Astrocyte (in vitro differentiated cells and primary cell): ENCODE measurements at places on chromosomes 11 and 22.

DNA sequence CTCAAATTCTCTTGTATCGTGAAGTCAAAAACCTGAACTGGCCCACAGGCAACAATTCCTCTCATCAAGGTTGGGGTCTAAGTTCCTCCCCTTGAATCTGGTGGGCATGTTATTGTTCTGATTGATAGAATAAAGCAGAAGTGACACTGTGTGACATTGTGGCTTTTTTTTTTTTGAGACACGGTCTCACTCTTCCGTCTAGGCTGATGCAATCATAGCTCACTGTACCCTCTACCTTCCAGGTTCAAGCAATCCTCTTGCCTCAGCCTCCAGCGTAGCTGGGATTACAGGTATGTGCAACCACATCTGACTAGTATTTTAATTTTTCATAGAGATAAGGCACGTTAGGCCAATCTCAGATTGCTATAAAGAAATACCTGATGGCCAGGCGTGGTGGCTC lies 8.9 kb upstream of the PELI3 start:
- DNase-seq, result no peak

GRCh38 chr11:75840522-75840921 lies 25.5 kb downstream of the UVRAG start:
- no peak for DNase-seq

- DNase-seq, result no peak
Measured at GRCh38 chr11:12210200-12210599, 99.8 kb downstream of the MICAL2 start.

GRCh38 chr11:123799438-123799837 lies 6.7 kb downstream of the OR6M1 start:
- no peak for DNase-seq

GRCh38 chr11:44559207-44559939 lies 6.1 kb upstream of the CD82 start:
- DNase-seq, result no peak

DNA sequence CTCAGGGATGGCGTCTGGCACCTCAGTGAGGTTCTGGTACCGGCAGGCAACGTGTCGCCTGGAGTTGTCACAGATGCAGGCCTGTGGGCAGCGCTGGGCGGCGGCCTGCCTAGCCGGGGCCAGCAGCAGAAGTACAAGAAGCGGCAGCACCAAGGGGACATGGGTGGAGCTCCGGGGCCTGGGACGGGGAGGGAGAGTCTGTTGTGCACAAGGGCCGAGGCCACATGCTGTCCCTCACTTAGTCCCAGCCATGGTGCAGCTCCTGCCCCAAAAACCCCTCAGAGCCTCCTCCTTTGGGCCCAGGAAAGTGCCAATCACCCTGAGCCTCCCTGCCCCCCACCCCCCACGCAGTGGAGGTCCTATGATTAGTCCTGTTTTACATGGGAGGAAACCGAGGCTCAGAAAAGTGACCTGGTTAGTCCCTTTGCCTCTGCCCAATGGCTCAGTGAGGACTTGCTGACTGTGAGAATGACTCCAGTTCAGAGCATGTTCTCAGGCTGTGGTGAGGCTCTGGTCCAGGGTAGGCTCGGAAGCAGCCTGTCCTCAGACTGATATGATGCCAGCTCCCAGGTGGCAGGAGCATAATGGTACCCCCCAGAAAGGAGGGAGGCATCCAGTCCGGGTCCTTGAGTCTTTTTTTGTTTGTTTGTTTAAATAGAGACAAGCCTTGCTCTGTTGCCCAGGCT lies 1.1 kb downstream of the CHADL start:
- no peak for DNase-seq

GRCh38 chr11:15901054-15901453 lies 455.3 kb downstream of the SOX6 start:
- DNase-seq, result no peak

- no peak for DNase-seq
Measured at GRCh38 chr11:116700586-116701220, 72.1 kb downstream of the BUD13 start.

GRCh38 chr11:3747704-3748103 lies 49.6 kb downstream of the NUP98 start:
- peak; percentile 64 for DNase-seq

GRCh38 chr11:88040148-88040496 lies 135.1 kb downstream of the RAB38 start:
- no peak for DNase-seq

DNA sequence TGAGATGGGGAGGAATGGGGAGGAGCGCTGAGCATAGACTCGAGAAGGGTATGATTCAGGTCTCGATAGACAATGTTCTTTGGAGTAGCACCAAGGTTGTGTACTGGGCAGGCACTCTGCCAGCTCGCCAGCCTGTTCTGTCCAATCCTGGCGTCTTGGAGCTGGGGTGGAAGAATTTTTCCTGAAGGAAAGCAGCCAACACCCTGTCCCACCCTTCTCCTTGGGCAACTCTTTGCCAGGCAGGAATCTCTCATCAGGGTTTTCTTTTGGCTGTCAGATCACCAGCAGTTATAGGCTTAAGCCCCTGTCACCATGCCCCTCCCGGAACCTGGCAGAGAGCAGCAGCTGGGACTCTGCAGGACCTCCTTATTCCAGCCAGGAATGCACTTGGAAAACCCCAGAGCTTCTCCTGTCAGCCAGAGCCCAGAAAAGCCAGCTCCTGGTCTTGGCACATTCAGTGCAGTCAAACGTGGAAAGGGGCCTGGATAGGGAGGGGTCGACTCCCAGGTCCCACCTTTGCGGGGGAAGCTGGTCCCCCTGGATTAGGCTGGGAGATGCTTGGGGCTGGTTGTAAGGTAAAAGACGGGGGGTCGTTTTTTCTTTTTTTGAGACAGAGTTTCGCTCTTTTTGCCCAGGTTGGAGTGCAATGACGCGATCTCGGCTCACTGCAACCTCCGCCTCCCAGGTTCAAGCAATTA lies 14.4 kb upstream of the SPTBN2 start:
- DNase-seq, result no peak

DNA sequence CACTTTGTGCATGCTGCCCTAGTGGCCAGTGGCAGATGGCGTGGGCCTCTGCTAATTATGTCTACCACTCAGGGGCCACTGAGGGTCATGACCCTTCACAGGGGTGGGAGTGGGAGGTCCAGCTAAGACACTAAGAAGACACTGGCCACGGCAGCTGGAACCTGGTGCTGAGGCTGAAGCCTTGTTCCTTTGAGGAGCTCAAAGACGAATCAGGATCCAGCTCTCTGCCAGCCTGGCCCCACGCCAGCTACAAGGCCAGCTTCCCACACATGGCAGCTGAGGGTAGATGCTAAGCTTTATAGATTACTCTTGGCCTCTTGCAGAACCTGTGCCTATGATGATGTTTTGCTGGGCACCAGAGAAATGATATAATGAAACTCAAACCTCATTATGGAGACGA lies 226.3 kb downstream of the DSCAML1 start:
- DNase-seq, result no peak

GRCh38 chr11:130209128-130209932 lies 49.7 kb downstream of the ST14 start:
- DNase-seq, result no peak

- DNase-seq, result no peak
Measured at GRCh38 chr11:69167130-69167915, 11.6 kb downstream of the SMIM38 start.

DNA sequence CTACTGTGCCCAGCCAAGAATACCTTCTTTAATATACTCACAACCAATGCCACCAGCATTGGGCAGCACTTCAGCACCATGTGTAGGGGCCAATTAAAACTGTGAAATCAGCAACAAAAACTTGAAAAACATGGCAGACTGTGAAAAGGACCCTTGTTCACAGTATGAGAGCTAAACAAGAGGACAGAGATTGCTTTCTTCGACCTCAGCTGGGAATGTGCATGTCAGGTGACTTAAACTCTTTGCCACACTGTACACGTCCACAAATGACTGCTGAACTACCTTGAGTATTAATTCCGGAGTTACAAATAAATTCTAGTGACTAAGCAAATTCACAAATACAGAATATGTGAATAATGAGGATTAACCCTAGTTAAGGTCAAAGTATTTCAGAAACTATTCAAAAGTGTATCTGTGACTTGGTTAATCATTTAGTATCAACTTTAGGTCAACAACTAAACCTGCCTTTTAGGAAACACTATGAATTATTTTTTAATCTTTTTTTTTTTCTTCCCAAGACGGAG lies 33.0 kb downstream of the DDX6 start:
- DNase-seq, result no peak

GRCh38 chr11:77436506-77436905 lies 37.4 kb downstream of the PAK1 start:
- DNase-seq, result no peak

DNA sequence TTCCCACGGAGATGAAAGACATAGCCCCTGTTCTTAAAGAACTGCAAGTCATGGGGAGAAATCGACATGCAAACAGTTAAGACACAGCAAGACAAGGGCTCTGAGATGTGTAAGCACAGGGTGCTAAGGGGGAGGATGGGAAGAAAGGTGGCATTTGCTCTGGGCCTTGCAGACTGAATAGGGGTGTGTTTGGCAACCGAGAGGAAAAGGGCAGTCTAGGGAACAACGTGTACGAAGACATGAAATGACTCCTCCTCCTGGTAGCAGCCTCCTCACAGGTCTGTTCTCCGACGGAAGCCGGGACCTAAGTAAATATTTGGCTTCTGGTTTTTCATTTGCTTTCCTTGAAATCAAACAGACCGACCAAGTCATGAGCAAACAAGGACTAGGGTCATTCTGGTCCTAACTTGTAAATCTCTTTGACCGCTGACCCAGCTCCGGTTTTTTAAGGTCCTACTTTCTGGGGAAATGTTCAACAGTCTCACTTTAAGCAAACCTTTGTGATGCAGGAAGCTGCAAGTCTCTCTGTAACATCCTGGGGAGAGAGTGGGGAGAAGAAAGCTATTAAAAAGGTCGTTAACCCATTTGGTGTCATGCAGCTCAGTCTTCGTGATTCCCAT lies 19.7 kb downstream of the NNMT start:
- no peak for DNase-seq

GRCh38 chr22:39013942-39014722 lies at the start of gene APOBEC3C:
TSS of gene APOBEC3C (plus strand) at chr22:39014257. CDS start at chr22:39014363, 106 bp downstream.
- peak; percentile 85 for DNase-seq

GRCh38 chr22:17964643-17965042 lies 59.7 kb downstream of the MICAL3 start:
- no peak for DNase-seq

- peak; percentile 60 for DNase-seq
Measured at GRCh38 chr11:44011797-44012196, 36.0 kb upstream of the ACCSL start.

- DNase-seq, result no peak
Measured at GRCh38 chr11:33222052-33222750, 35.0 kb upstream of the HIPK3 start.

- DNase-seq, result no peak
Measured at GRCh38 chr11:36056160-36056751, 112.4 kb downstream of the LDLRAD3 start.

DNA sequence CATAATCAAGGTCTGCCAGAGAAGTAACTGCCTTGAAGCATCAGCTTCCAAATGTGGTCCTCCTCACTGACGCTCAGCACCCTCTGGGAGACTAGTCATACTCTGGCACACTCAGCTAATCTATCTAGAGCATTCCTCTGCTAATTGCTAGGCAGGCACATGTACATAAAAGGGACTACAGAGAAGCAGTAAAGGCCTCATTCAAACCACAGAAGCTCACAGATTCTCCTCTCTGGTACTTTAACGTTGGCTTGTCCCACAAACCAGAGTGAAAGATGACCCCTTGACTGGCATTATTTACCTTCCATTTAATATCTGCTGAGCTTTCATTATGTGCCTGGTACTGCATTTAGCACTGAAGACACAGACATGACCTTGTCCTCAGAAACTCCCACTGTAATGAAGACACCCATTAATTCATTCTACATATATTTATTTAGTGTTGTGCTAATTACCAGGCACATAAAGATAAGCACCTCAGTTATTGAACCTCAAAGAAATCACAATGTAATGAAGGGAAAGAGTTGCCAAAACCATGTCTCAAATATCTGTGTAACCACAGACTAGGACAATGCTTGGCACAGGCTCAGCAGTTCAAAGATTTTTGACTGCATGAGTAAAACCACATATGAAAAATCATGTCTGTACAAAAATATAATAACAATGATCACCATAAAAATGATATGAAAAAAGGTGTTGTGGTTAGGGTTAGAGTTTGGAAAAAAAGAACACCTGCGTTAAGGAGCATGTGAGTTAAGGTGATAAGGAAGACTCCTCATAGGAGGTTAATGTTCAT lies 550.4 kb downstream of the DLG2 start:
- DNase-seq, result peak; percentile 85

GRCh38 chr11:118691926-118692830 lies 12.7 kb upstream of the TREH start:
- peak; percentile 31 for DNase-seq

DNA sequence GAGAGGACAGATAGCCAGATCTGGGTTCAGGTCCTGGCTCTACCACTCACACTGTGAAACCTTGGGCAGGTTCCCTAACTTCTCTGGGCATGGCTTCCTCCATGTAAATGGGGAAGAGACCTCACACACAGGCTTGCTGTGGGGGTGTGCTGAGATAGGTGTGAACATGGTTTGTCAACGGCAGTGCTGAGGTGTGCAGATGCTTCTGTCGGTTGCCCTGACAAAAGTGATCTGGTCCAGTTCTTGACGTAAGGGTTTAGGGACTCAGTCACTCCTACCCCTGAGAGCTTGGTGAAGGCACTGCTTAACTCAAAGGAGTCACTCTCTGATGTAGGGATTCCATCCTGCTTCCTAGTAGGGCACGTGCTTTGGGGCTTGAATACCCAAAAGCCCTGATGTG lies 2.0 kb downstream of the C1QTNF4 start:
- DNase-seq, result no peak

DNA sequence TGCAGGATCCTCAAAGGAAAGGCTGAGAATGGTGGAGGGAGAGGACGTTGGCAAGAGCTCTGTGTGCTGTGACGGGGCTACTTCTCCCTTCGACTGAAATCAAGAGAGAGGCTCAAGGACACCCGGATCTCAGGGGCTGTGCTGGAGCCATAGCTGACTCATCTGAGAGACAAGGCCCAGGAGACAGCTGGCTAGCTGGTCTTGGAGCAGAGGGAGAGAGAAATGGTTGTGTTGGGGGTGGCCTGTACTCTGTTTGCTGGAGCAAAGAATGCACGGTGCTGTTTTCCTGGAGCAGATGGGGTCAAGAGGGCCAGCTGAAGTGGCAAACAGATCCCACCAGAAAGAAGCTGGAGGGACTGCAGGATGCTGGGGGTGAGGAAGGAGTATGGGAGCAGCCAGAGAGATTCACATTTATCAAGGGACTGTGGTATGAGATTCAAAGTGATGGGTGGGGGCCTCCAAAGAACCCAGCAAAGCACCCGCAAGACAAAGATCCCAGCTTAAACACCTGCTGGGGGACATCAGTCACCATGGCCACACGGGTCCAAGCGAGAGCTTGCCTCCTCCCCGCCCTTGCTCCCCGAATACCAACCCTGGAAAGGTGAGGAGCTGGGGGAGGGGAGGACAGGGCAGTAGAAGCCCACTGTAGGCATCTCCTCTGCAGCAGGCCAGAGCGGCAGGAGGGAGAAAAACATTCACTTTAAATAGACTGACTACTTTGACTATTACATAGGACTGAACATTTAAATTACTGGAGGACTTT lies 40.8 kb downstream of the MAP6 start:
- DNase-seq, result peak; percentile 37

GRCh38 chr11:23684701-23685100 lies 812.2 kb upstream of the LUZP2 start:
- DNase-seq, result no peak
